ENCODE measurements at places on chromosomes 12 and 14. TPM values are rescaled to one million over a fixed set of nuclear protein-coding genes. Genes with fewer than 3 reads are reported as not detected.

ZNF705A gene
- total RNA-seq = not detected

DNA sequence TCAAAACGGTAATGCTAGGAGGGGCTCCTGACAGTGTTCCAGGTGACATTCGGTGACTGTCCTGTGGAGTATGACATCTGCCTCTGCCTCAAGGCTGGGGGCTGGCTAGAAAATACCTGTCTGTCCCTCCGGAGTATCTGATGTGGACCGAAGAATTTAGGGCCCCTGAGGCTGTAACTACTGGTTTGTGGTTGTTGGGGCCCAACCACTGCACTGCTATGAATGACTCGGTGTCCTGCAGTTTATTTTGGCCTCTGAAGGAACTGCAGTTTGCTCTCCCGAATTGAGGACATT is 198.9 kb upstream of the CAND1 start:
- DNase-seq = no peak

- DNase-seq = no peak
Observed at GRCh38 chr12:122097927-122098756, 19.6 kb downstream of the MLXIP start.

DNA sequence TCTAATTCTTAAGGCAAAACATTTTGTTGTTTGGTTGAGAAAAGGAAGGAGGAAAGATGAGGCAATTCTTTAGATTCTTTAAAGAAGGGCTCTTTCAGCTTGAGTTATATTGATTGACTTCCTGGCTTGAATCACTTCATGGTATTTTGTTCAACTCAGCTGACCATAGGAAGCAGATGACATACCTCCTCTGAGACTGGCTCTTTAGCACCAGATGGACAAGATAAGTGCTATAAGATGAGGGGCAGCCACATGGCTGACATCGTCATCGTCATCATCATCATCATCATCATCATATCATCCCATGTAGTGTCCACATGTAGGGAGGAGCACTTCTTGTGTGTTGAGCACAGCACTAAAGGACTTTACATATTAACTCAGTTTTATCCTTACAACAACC is 81.3 kb downstream of the SSPN start:
- no peak for DNase-seq

DNA sequence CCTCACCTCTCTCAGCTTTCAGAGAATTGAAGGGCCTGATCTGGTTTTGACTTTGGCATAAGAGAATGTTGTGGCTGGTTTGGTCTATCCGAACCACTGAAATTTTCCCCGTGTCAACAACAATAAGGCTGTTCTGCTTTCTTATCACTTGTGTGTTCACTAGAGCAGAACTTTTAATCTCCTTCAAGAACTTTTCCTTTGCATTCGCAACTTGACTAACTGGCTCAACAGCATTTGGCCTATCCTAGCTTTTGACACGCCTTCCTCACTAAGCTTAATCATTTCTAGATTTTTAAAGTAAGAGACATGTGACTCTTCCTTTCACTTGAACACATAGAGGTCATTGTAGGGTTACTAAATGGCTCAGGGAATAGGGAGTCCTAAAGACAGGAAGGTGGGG is 25.9 kb upstream of the EDDM3A start:
- DNase-seq = no peak

DNA sequence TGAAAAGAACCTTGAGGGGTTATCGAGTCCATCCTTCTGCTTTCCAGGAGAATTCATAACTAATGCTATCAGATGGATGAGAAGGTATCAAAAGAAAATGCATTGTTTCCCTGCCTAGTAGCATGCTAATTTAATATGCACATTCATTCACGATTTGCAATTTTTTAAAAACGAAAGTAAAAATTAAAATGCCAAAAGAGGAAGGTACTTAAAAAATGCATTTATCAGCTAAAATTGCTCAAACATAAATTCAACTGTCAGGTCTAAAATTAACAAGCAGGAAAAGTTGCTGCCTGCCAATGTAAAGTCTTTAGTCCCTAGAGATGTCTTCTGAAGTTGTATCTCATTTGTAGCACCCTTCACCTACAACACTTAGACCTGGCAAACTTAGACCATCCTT is 7.9 kb downstream of the ATF7 start:
- DNase-seq = no peak

DNA sequence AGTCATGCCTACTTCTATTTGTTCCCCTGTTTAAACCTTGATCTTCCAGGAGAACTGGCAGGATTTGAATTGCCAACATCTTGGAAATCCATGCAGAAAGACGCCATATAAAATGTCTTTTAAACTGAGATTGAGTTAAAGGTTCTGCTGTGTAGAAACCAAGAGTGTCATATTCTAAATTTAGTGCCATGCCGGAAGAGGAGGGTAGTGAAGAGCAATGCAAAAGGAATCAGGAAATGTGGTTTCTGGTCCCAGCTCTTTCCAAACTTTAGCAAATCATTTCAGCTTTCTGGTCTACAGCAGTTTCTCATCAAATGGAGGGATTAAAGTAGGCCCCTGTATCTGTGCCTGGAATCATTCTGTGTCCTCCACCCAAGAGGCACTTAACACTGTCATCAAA is 85.7 kb downstream of the BTG1 start:
- DNase-seq = no peak

DNA sequence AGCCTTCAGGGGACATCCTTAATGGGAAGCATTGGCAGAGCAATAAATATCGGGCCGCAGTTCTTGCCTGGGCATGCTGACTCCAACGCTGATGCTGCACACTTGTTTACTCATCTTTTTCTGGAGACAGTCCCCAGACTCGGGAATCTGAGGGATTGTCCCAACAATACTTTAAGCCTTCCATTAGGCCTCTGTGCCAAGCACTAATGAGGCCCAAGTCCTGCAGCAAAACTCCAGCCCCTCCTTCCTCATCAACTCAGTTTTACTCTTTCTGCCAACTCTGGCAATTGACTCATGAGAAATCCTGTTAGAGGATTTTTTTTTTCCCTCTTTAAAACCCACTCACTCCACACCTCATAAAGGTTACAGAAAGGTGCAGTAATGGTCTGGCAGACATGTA is 233.4 kb upstream of the PELI2 start:
- no peak for DNase-seq
